ENCODE measurements at places on chromosomes 4 and X. TPM values are rescaled to one million over a fixed set of nuclear protein-coding genes. Genes with fewer than 3 reads are reported as not detected.

The FGB gene
- total RNA-seq: not detected

The FBXW7 gene
- total RNA-seq: 14.2 TPM

The ASB12 gene
- not detected for total RNA-seq

The PABPC1L2B gene
- total RNA-seq: not detected

The KLF8 gene
- not detected for total RNA-seq

The CSAG2 gene
- not detected for total RNA-seq

The CCSER1 gene
- not detected for total RNA-seq

The UCP1 gene
- total RNA-seq: not detected

The ITIH6 gene
- not detected for total RNA-seq

The ZFP42 gene
- 0.03 TPM for total RNA-seq

The UGT8 gene
- not detected for total RNA-seq

The CBR4 gene
- 26.9 TPM for total RNA-seq

The SLC38A5 gene
- total RNA-seq: not detected

The SLBP gene
- 163 TPM for total RNA-seq

The LRRC66 gene
- total RNA-seq: not detected

Measured in A172 (cell line).